ENCODE measurements at places on chromosomes 2 and 18.

GRCh38 chr2:20524412-20525040, 77.7 kb downstream of the RHOB start:
- DNase-seq = no peak

DNA sequence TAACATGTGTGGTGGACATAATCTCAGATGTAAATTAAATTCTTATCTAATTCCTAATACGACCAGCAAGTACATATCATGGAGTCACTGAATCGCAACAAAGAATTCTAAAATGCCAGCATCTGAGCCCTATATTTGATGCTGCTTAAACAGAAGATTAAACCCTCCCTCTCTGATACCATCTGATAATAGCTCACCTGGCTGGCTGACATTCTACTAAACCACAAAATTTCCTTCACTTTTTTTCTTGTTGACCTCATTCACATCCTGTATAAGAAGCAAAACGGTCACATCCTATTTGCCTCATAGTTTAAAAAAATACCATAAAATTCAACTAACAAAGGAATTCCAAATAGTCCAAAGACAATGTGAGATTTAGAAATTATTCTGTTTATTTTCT, 371.6 kb upstream of the SLC8A1 start:
- DNase-seq = no peak

GRCh38 chr18:78240101-78240500, 739.5 kb upstream of the SALL3 start:
- DNase-seq = no peak

DNA sequence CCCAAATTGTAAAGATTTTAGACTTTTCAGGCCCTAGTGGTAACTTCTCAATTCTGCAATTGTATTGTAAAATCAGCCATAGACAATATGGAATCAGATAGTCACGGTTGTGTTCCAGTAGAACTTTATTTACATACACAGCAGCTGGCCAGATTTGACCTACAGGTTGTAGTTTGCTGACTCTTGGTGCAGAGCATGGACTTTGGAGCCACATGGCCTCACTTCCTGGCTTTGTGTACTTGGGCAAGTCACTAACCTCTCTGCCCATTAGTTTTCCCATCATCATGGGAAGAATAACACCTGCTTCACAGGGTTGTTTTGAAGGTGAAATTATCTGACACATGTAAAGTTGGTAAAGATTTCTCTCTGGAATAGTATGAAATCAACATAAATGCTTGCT, 147.6 kb downstream of the TMEM200C start:
- DNase-seq = no peak

GRCh38 chr2:88090446-88091283, 23.0 kb downstream of the SMYD1 start:
- no peak for DNase-seq

GRCh38 chr2:71277536-71278103, 50.7 kb upstream of the PAIP2B start:
- peak; percentile 8 for DNase-seq
